ENCODE measurements at places on chromosomes 1 and 21.
A peak's percentile ranks its signal among the peaks of the same experiment; 100 is the strongest.

- DNase-seq = peak; percentile 94
Observed at GRCh38 chr1:18926315-18927081, 24.1 kb upstream of the ALDH4A1 start.

DNA sequence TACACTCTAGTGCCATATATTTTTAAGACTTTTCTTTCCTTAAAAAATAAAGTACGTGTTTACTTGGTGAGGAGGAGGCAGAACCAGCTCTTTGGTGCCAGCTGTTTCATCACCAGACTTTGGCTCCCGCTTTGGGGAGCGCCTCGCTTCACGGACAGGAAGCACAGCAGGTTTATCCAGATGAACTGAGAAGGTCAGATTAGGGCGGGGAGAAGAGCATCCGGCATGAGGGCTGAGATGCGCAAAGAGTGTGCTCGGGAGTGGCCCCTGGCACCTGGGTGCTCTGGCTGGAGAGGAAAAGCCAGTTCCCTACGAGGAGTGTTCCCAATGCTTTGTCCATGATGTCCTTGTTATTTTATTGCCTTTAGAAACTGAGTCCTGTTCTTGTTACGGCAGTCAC lies 25.2 kb downstream of the PSEN2 start:
- DNase-seq = no peak

GRCh38 chr1:115641762-115642167 lies at the start of gene VANGL1:
TSS of gene VANGL1 (plus strand) at chr1:115641970. CDS start at chr1:115651414, 9,444 bp downstream.
- peak; percentile 63 for DNase-seq

GRCh38 chr1:155105604-155106011 lies 22.1 kb upstream of the EFNA1 start:
- no peak for DNase-seq

- no peak for DNase-seq
Observed at GRCh38 chr1:7335224-7335879, 435.7 kb upstream of the VAMP3 start.

DNA sequence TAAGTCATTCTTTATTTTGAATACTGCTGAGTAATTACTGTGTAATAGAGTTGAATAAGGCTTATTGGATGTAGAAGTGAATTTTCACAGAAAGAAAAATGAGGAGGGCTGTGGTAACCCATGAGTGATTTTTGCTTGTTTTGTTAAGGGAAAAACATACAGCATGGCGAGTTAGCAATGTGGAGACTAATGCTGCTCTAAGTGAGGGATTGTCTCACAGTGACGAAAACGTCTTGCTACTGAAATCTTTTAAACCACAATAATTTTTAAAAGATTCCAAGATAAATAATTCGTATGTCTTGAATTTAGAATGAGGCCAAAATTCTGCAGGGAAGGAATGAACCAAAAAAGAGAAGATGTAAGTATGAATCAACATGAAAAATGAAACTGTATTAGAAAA lies 16.2 kb upstream of the PLA2G4A start:
- DNase-seq = no peak

DNA sequence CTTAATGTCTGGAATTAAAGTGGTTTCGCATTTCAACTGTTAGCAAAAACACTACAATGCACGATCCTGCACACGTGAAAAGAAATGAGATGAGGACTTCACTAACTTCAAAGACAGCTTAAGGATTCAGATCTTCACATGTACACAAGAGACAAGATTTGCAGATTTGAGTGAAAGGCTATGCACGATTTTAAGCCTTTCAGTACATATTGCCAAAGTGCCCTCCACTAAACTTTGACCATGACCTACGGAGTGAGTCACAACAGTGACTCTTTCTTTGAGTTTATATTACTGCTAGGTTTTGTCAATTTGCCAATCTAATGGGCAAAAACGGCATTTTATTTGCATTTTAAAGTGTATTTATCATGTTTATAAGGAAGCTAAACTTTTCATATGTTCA lies 41.2 kb upstream of the CR1L start:
- DNase-seq = no peak

DNA sequence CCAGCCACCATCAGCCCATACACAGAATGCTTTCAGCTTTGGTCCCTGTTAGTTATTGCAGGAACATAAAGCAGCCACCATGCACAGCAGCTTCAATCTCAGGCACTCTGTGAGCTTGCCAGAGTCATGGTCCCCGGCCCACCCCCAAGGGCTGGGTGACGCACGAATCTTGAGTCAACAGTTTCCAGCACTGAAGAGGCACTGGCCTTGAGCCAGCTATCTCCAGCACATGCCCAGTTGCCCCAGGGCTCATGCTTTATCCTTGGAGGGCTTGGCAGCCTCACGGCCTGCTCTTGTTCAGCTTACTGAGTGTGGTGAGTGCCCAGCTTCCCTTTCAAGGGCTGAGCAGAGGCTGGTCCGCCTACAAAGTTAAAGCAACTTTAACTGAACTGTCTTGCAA lies 200.7 kb upstream of the RAB4A start:
- DNase-seq = no peak

- DNase-seq = no peak
Observed at GRCh38 chr1:98211271-98211845, 290.5 kb upstream of the DPYD start.

- DNase-seq = no peak
Observed at GRCh38 chr1:237740846-237741245, 149.9 kb downstream of the ZP4 start.

DNA sequence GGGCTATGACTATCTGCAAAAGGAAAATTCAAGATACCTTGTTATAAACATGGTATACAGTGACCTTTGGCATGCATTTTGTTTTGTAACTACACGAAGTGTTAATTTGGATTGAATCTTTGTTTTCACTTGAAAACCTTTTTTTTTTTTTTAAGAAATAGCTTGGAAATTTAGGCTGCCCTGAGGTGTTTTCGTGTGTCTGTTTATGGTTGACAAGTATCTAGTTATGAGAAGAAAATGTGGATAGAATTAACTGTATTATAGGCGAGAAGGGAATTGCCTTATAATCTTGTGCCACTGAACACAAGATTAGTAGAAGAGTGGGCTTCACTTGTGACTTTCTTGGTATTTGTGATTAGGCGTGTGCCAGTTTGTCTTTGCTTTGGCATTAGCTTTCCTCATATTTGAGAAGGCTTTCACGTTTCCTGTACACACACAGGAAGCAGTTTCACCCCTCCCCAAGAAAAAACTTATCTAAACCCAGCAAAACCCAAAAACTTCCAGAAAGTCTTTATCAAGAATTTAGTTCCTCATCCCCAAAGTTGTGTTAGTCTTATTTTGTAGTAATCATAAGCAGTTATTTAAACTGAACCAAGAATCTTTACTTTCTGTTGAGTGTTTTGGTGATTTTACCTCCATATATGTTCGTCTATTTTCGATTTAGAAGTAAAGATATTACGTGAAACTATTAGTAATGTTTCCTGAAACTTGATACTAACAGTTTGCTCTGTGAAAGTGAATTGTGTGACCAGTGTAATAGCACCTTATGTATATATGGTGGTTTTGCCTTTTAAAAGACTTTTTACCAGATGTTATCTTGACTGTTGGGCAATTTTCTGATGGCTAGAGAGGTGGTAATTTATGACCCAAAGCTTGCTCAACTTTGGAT lies 3.8 kb downstream of the DYRK1A start:
- DNase-seq = no peak

GRCh38 chr1:8061210-8061609 lies 35.1 kb upstream of the ERRFI1 start:
- no peak for DNase-seq
